Activated naive CD4-positive, alpha-beta T cell treated with Interleukin-2 at 50 U/mL for 16 hours (primary cell): ENCODE measurements at places on chromosomes 2 and 18.

DNA sequence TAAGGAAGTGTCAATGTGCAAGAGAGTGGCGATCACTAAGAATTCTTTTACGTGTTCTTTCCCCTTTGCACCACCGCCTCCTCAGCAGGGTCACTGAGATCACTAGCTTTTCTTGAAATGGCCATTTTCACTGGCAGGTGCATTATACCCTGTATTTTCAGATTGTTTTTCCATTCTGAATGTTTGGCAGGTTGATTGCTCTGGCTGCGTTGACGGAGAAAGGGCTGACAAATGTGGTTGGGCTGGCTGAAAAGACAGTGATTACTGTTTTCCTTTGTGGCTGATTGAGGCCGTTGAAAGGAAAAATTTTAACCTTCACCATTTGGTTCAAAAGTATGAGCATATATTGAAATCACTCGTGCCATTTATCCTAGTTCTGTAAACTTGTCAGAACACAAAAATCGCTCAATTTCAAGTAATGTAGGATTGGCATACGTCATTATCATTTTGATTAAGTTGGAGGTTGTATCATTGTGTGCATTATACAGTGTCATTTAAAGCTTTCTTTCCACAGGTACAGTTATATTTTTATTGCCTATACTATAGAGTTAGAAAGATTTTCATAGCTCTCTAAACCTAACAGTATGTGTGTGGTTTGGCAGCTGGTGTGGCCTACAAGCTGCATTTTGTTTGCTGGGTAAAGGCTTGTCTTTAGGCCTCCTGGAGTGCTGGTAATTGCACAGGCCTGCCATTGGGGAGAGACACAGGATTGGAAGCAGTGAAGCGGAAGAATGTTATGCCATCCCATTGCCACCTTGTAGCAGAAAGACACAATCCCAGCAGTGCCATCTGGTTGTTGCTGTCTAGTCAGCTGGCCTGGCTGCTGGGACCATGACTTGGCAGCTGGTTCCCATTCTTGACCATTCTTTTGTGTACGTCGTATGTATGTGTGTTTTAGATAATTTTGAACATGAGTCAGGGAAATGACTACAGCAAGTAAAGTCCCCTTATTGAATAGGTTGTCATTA, 36.7 kb downstream of the DYNC1I2 start:
- DNase-seq, result no peak

DNA sequence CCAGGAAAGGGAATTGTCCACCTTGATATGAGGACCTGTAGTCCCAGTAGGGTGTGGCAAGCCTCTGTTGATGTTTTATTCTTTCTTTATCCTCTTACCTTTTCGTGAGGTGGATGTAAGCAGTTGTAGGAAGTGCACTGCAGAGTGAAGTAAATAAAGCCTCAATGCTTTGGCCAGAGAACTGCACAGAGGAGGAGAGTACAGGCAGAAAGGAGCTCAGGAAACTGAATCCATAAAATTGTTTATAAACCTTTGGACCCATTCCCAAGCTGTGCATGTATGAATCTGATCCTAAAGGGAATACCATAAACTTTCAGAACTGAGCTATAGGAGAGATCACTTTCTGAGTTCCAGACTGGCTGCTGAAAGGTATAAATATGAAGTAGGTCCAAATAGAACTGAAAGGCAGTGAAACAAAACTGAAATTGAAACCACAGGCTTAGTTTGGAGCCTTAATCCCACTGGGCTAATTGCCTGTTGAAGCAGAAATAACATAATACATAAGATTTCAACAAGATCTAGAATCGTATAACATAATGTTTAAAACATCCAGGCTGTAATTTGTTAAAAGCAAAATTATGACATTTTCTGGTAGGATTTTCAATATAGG, 17.9 kb upstream of the SLC9A4 start:
- no peak for DNase-seq

GRCh38 chr2:38497670-38498037, 105.1 kb downstream of the HNRNPLL start:
- DNase-seq, result no peak

DNA sequence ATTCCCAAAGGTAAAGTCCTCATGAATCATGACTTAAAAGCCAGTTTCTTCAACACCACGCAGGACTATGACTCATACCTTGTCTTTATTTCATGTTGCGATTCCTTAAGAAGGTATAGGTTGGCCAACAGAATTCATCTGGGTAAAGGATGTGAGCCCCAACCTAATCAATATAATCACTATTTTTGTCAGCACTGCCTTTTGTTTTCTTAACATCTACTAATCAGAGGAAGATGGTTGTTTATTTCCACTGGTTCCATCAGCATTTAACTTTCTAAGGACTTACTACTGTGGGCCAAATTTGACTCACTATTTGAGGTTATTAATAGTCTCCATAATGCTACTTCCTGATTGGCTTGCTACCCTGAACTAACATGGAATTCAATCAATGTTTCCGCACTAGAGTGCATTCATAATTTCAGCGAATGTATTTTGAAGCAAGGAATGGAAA, 78.6 kb downstream of the SCG2 start:
- DNase-seq, result no peak

DNA sequence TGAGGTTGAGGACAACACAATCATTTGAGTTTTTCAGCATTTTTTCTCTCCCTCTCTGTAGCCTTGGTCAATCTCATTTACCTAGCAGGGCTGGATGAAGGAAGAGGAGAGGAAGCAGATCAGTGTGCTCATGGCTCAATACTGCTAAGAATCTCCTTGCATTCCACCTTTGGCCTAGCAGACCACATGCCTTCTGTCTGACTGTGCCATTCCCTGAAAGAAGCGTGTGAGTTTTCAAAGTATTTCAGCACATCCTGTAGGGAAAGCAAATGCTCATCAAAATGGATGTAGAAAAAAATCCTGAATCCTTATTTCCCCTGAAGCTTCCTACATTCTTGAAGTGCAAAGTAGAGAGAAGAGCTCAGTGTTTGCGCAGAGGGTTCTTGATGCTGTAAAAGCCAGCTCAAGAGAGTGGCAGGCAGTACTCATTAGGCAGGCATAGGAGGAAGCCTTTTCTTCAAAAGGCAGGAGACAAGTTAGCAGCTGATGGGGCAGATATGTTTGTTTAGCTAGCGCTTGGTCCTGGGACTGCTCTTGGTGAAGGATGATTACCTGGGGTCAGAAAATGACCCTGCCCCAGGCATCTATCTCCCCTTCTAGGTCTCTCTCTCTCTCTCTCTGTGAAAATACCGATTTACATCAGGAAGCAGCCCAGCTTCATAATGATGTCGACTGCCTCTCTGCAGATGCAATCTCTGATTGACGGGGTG, 14.4 kb upstream of the PIK3C3 start:
- DNase-seq, result no peak

- no peak for DNase-seq
Measured at GRCh38 chr18:49479381-49480137, 7.5 kb downstream of the C18orf32 start.
